ENCODE measurements at places on chromosomes 1 and 21. TPM values are rescaled to one million over a fixed set of nuclear protein-coding genes. Genes with fewer than 3 reads are reported as not detected.

GRCh38 chr1:48841461-48841860, 64.8 kb upstream of the BEND5 start:
- DNase-seq = no peak

LCE2A gene
- not detected for total RNA-seq

DNA sequence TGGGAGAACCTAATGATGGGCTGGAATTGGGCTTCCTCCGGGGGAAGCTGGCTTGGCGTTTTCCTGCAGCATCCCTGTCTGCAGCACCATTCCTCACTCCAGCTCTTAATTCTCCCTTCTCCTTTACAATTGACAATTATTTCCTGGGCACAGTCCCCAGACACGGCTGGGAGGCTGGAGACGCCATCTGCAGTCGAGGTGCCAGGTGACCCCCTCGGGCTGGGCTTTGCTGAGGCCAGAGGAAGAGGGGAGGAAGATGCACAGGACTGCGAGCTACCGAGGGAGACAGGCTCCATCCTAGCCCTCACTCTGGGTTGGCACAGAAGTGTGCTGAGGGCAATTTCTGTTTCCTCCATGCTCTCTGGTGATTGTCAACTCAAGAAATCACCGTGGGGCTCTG, 453.8 kb downstream of the PTPRU start:
- no peak for DNase-seq

DNA sequence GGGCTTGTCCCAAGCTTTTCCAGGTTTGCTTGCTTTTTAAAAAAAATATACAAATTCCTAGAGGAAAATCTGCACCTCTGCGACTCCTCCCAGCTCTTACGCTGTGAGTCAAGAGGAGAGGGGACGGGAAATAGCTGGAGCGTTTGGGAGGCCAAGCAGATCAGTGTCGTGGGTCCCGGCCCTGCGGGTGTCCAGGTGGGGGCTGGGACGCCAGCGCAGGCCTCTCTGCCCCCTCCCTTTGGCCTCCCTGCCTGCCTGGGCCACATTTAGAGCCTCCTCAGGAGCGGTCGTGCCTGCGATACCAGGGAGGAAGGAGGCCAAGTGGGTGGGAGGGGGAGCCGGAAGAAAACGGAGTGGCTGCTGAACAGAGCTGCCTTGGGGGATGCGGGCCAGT, 9.0 kb downstream of the WNT4 start:
- DNase-seq = peak; percentile 63

DNA sequence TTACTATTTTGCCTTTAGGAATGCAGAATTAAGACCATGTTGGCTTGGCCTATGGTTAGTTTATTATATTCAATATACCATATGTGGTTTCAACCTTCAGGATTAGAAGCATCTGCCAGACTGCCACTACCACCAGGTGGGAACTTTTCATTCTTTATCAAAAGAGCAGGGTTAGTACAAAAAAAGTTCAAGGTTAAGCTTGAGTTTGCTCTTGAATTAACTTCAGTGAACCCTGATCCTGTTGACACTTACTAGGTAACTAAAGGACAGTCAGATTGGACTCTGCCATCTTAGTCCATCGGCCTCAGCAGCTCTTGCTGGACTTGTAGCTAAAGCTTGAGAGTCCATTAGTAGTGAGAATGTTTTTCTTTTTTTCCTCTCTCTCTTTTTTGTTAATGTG, 22.1 kb downstream of the CLIC4 start:
- no peak for DNase-seq

- DNase-seq = peak; percentile 66
Measured at GRCh38 chr1:25617625-25618432, 1.2 kb downstream of the MAN1C1 start.

CAPN9 gene
- not detected for total RNA-seq

Data from SJCRH30 (cell line).